ENCODE measurements at places on chromosomes 7 and 10. TPM values are rescaled to one million over a fixed set of nuclear protein-coding genes. Genes with fewer than 3 reads are reported as not detected.

TMEM229A gene
- not detected for total RNA-seq

DDIT4 gene
- total RNA-seq, result 227 TPM

GRCh38 chr10:30114881-30115625, 55.7 kb upstream of the JCAD start:
- DNase-seq, result no peak

- DNase-seq, result no peak
These were observed 143.2 kb upstream of the C7orf33 start for GRCh38 chr7:148447221-148447849.

- DNase-seq, result no peak
These were observed 13.1 kb upstream of the SGMS1 start for GRCh38 chr10:50636618-50637579.

Data from chondrocyte (in vitro differentiated cells).